NCI-H1048 (cell line): ENCODE measurements at places on chromosomes 5 and 9.

- DNase-seq = no peak
Measured at GRCh38 chr9:592225-592624, 249.3 kb upstream of the DMRT1 start.

DNA sequence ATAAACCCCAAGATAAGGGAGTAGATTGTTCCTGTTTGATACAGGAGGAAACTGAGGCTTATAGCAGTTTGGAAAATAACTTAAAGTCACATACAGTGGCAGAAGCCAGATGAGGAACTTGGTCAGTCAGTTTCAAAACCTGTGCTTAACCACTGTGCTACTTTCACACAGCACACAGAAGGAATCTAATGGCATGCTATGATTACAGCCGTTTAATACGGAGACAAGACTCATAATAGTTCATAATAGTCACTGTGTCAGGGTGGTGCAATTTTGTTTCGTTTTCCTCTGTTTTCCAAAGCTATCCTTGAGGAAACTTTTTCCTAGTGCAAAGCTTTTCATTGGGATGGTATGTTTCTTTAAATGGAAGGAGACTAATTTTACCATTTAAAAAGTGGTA is 112.3 kb downstream of the GCNT1 start:
- DNase-seq = no peak

GRCh38 chr9:27533311-27533710 is 3.7 kb upstream of the MOB3B start:
- no peak for DNase-seq

DNA sequence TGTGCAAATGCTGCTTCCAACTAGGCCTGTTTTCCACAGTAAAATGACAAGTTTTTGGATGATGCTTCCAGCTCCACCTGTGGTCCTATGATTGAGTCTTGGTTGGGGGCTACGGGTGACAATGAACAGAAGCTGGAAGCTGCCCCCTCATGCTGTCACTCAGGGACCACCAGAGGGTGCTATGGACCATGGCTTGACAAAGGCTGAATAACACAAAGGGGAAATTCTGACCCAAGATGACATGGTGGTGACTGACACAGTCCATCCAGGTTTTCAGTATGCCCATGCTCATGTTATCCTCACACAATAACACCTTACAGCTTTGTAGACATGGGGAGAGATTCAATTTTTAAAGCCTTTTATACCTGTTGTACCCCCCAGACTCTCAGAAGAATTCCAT is 23.9 kb upstream of the SAP30L start:
- DNase-seq = no peak

DNA sequence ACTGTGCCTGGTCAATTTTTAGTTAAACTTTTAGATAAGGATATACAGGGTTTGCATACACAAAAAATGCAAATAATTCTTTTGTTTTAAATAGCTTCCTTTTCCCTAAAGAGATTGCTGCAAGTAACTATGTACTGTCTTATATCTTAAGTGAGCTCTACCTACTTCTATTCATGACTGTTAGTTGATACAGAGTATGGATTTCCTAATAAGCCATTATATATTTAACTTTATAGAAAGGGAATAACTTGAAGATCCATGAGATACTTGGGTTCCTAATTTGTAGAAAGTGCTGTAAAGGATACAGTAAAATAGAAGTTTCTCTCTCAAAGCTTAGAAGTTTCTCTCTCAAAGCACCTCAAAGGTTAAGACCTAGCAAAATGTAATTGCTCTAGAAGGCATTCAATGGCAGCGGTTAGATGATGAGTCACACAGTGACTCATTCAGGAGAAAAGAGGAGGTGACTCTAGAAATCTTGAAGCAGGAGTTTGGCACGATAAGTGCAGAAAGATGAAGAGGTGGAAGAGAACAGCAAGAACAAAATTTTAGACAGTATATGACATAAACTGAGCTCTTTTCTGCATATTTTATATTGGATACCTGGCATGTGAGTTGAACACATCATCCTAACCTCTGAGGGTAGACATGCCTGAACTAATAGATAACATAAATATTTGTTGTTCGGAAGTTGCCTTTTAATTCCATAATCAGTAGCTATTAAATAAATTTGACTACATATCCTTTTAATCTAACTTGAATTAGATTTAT is 5.5 kb upstream of the DNAJC21 start:
- DNase-seq = no peak

DNA sequence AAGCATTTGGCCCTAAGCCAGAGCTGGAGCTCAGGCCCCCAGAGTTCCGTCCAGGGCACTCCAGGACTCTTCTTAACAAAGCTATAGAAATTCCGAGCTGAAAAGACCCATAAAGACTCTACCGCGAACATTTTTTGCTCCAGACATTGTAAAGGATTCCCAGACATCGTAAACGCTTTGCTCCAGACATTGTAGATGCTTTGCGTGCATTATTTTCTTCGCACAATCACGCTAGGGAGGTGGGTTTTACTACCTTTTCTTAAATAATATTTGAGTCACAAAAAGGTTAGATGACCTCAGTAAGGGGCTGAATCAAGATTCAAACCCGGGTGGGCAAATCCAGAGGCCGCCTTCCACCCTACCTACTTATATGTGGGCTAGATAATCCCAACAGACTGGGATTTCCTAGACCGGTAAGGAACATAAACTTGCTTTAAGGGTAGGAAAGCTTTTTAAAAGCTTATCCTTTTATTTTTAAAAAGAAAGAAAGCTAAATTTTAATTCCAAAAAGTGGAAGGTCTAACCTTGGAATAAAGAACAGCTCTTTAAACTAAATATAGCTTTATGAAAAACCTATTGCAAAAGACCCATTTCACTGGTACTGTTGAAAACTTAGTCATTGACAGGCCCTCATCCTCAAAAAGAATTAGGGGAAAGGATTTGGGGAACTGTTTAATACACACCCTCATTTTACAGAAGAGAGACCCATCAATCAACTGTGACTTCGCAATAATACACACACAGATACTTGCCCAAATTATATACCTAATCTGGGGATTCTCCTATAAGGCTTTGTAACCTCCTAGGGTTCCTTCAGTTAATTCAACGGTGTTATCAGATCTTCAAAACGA is 822 bp upstream of the TNIP1 start:
- DNase-seq = no peak

DNA sequence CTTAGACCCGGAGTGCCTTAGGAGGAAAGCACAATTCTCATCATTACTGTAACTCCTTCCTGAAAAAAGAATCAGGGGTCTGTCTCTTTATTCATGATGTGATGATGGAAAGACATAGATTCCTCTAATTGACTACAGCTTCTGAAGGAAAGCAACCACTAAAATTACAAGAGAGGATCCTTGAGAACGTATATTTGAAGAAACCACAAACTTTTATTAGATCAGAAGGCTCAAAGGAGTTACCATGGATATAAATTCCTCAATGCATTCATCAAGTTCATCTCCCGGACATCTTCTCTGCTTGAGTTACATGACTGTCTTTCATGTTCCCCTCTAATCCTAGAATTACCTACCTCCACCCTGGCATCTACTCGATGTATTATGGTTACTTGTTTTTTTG is 104.1 kb upstream of the PAPPA start:
- DNase-seq = no peak

GRCh38 chr5:92836855-92837755 is 743.9 kb downstream of the NR2F1-AS1 start:
- no peak for DNase-seq

- DNase-seq = no peak
Measured at GRCh38 chr5:164207646-164208045, 702.2 kb downstream of the MAT2B start.

- DNase-seq = no peak
Measured at GRCh38 chr5:73198833-73199592, 26.0 kb downstream of the TMEM174 start.

- DNase-seq = no peak
Measured at GRCh38 chr5:149838881-149839739, 105.5 kb downstream of the PDE6A start.

DNA sequence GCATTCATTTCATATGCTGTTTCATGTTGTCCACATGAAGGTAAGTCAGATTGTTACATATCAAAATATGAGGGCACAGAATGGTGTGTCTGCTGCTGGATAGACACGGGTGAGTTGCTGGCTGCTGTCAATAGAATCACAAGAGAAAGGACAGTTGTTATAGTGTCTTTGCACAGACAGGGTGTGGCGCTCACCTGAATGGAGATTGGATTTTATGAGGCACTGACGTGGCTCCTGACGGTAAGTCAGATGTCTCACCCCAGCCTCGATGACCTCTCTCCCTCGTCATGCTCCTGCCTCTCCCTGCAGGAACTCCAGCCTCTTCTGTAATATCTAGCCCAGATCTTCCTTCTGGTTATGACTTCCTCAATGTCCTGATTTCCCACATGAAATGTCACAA is 75.4 kb upstream of the SELENOP start:
- no peak for DNase-seq

DNA sequence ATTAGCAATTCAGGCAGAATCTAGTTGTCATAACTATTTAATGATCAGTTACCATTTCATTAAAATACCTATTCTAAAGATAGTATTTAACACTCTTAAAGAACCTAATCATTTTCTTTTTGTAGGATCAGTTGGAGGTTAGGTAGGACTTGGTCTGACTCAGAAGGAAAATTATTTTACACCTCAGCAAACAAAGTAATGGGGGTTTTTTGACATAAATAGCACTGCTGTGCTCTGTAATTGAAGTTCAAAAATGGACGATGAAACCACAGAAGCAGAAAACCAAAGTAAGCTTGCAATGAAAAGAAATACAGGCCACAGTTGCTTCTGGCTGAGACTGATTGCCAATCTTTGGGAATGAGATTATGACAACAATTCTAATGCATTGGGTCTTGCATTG is 187.0 kb upstream of the TRPM3 start:
- no peak for DNase-seq

GRCh38 chr9:115058175-115058574 is 59.8 kb downstream of the TNC start:
- DNase-seq = no peak

DNA sequence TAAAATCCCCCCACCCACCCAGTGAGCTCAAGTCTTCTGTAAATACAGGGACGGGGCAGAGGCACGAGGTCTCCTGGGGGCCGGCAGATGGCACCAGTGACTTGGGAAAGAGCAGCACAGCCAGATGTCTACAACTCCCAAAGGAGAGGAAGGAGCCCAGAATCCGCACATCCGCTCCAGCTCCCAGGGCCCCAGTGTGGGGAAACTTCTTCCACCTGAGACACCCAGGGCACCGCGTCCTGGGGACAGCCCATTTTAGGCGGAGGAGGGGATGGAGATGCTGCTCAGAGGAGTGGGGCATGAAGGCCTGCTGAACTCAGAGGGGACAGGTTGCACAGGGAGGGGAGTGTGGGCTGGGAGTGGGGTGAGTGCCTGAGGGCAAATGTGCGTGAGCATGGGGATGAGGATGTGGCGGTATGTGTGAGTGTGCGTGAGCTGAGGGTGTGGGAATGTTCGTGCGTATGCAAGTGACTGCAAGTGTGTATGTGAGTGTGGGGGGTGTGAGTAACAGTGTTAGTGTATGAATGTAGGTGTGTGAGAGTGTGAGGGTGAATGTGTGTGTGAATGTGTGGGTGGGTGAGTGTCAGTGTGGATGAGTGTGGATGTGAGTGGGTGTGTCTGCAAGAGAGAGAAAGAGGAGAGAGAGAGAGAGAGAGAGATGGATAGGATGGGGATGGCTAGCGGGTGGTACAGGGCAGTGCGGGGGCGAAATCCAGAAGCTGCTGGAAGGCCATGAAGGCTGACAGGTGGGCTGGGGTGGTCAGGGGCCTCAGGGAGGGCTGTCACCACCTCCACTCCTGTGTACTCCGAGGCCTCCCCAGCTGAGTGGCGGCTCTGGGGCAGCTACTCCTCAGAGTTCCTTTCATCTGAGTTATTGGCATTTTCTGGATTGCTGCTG is 63.5 kb downstream of the DUSP1 start:
- DNase-seq = no peak

GRCh38 chr5:59800347-59800893 is 93.1 kb downstream of the PDE4D start:
- no peak for DNase-seq

GRCh38 chr5:78521455-78521854 is 127.1 kb downstream of the LHFPL2 start:
- no peak for DNase-seq

DNA sequence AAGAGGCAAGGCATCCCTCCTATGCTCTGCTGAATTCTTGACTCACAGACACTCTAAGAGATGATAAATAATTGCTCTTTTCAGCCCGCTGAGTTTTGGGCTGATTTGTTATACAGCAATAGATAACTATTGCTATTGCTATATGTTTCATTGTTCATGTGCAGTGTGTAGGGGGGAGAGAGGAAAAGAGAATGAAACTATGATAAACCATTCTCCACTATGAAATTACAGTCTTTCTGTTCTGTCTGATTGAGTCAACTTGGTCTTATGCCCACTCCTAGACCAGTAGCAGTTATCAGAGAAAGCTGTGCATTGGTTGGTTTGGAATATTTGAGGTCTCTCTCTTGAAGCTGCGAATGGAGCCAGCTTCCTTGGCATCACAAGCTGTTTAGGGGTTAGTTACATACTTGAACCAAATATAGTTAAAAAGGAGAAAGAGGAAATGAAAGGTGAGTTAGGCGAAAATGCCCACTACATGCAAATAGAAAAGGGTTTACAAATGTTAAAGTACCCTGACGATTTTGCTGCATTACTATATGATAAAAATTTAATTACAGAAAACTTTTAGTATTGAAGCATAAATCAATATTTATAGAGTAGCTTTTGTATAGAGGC is 136.3 kb upstream of the ACTBL2 start:
- DNase-seq = no peak

- no peak for DNase-seq
Measured at GRCh38 chr5:23411994-23412393, 95.4 kb upstream of the PRDM9 start.

DNA sequence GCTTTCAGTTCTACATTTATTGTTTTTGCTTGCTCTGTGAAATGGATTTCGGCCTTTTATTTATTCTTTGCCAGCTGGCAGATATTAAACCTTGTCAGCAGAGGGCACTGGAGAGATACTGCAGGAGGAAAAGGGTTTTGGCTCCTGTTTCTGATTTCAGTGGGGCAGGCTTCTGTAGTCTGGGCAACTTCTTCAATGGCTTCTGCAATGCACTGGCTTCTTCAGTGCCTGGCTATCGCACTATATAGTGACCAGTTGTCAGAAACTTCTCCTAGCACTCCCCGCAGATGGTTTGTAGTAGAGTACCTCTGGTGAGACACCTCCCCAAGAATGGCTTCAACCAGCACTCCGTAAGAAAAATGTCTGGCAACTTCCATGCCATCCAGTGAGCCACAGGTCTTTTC is 3.2 kb upstream of the NFX1 start:
- no peak for DNase-seq

GRCh38 chr5:159071382-159071781 is 28.3 kb downstream of the EBF1 start:
- DNase-seq = no peak

DNA sequence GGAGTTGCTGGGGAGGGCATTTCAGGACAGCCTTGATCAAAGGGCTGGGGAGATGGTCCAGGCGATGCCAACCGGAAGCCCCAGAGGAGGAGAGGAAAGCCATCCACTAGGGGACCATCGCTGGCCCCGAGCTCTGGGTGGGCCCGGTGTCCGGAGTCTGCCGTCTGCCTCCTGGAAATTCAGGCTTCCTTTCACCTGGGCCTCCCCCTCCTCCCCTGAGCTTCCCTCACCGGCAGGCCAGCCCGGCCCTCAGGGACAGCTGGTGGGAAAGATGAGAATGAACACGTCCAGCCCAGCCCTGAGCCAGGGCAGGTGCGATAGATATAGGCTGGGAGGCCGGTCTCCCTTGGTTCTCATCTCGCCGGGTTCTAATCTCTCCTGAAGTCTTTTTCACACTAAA is 17.2 kb downstream of the IRX4 start:
- DNase-seq = no peak
